Substantia nigra (tissue), 51 donors: ENCODE measurements at places on chromosomes 13 and 19.

DNA sequence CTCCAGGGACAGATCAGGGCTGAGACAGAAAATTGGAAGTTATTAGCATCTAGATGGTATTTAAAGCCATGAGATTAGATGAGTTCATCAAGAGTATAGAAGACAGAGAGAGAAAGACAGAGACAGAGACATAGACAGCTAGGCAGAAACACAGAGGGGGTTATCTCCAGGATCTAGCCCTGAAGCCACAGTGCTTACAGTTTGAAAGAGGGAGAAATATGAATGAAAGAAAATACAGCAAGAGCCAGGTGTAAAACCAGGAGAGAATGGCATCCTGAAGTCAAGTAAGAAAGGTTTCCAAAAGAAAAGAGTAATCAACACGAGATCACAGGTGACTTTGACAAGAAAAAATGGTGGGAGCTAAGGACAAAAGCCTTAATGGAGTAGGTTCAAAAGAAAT, 111.2 kb downstream of the TBC1D4 start:
- no peak for DNase-seq

- no peak for DNase-seq
Measured at GRCh38 chr19:45600340-45600885, 1.6 kb downstream of the GPR4 start.

GRCh38 chr13:22461854-22462490, 718.8 kb upstream of the SGCG start:
- no peak for DNase-seq

- no peak for DNase-seq
Measured at GRCh38 chr13:20064128-20064527, 96.7 kb downstream of the GJA3 start.

DNA sequence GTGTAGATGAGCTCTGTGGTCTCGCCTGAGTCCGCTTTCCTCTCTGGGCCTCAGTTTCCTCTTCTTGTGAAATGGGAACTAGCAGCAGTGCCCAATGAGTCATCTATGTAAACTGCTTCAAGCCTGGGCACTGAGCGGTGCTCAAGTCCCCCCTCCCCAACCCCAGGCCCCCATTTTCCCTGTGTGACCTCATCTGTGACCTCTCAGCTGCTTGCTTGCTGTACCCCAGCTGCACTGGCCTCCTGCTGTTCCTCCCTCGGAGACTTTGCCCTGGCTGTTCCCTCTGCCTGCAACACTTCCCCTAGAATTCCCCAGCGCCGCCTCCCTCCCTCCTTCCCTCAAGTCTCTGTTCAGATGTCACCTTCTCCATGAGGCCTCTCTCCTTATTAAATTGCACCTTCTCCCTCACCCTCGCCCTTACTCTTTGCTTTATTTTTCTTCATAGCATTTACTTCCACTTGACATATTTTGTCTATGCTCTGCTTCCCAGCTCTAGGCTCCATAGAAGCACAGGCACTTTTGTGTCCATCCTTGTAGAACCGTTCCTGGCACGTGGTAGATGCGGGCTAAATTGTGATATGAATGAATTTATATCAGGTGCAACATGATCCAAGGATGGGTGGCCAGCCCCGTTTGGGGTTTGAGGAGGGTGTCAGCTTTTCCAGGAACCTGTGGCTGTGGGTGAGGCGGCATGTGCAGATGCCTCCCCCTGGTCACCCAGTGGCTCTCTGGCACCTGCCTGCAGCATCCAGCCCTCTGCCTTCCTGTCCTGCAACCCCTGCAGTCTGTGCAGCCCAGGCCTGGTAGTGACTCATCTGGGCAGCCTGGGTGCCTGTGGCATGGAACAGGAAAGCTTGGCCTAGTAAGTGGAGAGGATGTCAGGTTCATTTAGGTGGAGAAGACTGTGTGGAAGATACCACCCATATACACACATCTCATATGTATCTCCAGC, 26.3 kb downstream of the SIPA1L3 start:
- no peak for DNase-seq

GRCh38 chr19:4534836-4535658, at the start of gene PLIN5:
Gene PLIN5, minus strand, starts transcription at chr19:4535224. Its CDS starts 1,150 bp downstream, at chr19:4534074.
- DNase-seq: peak; percentile 71

DNA sequence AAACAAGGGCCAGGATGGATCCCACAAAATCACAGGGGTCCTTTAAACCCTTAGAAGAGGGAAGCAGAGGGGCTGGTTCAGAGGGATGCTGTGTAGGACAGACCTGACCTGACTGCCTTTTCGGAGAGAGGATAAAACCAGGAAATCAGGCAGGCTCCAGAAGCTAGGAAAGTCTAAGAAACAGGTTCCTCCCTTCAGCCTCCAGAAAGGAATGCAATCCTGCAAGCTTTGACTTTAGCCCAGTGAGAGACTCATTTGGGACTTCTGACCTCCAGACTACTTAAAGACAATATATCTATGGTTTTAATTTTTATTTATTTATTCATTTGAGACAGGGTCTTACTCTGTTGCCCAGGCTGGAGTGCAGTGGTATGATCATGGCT, 5.3 kb downstream of the RAB20 start:
- no peak for DNase-seq

- DNase-seq: no peak
Measured at GRCh38 chr19:29645911-29646310, 19.4 kb upstream of the PLEKHF1 start.
